ENCODE measurements at places on chromosomes 5 and 9. TPM values are rescaled to one million over a fixed set of nuclear protein-coding genes. Genes with fewer than 3 reads are reported as not detected.
A peak's percentile ranks its signal among the peaks of the same experiment; 100 is the strongest.

The GPSM1 gene
- total RNA-seq: 9.4 TPM

The SNCB gene
- not detected for total RNA-seq

DNA sequence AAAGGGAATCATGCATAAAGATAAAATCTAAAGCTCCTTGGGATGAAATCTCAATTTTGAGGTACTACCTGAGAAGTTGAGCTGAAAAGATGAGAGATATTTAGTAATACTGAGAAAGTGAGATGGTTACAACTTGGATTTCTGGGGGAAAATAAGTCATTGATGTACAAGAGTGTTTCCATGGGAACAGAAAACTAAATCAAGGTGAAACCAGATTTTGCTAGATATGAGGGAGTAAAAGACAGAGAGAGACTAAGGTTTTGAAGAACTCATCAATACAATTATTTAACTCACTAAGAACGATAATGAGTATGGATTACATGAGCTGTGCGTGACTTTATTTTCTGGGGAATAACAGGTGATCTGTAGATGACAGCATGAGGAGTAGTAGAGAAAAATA lies 10.2 kb upstream of the ST8SIA4 start:
- no peak for DNase-seq

GRCh38 chr9:14346231-14346791 lies 32.4 kb upstream of the NFIB start:
- no peak for DNase-seq

The PURA gene
- 42.8 TPM for total RNA-seq

- DNase-seq: no peak
These were observed 17.4 kb downstream of the C9orf153 start for GRCh38 chr9:86242071-86242470.

DNA sequence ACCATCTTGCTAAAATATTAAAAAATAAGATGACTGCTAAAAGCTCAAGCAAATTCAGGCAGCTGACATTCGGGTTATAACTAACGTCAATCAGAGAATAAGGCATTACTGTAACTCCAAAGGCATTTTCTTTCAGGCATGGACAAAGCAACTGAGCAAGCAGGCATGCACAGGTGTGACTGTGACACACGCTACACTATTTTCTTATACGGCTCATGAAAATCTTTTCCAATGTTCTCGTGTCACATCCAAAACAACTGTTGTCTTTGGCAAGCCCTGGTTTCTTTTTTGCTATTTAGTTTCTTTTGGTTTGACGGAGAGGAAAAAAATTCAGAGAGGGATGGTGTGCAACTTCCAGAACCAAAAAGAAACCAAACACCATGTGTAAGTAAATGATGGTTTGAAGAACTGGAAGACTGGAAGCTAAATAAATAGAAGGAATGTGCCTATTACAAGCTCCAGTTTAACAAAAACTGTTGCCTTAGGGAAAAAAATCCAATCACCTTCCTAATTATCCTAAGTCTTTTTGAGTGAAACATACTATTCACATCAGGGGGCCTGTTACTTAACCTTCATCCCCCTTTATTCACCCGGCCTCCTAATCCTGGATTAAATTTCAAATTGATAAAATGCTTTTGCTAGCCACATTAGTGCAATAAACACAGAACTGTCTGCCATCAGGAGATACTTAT lies 277.6 kb downstream of the PSAT1 start:
- no peak for DNase-seq

DNA sequence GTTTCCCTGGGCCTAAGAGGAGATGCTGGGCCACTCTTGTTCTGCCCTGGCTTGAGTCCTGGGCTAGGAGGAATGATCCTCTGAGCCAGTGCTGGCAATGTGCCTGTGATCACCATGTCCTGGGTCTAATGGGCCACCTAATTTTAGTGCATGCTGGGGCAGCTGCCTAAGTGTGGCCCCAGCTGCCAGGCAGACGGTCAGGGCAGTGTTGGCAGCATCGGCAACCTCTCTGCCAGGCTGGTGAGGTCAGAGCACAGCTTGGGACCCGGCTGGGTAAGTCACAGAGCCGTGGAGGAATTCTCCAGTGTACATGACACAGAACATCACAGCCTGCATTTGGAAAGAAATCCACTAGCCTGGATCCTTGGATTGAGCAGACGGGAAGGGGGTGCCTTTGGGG lies 21.4 kb upstream of the PITX1 start:
- no peak for DNase-seq

The C1QTNF3 gene
- total RNA-seq: 20.5 TPM

DNA sequence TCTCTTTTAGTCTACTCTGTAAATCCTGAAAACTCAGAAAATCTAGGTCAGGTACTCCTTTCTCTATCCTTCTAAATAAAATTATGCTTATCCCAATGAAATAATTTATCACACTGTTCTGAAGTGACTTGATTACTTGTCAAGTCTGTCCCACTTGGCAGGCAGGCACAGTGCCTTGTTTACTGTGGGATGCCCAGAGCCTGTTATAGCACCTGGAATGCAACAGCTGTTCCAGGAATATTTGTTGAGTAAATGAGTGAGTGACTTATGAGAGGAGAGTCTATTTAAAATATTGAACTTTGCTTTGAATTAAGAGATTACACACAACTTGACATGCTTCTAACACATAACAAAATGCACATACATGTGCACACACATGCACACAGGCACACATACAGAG lies 130.0 kb downstream of the MPDZ start:
- no peak for DNase-seq

GRCh38 chr9:93058355-93059010 lies at the start of gene SUSD3:
Gene SUSD3 (plus strand): TSS chr9:93058701. CDS start chr9:93058743, 42 bp downstream.
- peak; percentile 83 for DNase-seq

DNA sequence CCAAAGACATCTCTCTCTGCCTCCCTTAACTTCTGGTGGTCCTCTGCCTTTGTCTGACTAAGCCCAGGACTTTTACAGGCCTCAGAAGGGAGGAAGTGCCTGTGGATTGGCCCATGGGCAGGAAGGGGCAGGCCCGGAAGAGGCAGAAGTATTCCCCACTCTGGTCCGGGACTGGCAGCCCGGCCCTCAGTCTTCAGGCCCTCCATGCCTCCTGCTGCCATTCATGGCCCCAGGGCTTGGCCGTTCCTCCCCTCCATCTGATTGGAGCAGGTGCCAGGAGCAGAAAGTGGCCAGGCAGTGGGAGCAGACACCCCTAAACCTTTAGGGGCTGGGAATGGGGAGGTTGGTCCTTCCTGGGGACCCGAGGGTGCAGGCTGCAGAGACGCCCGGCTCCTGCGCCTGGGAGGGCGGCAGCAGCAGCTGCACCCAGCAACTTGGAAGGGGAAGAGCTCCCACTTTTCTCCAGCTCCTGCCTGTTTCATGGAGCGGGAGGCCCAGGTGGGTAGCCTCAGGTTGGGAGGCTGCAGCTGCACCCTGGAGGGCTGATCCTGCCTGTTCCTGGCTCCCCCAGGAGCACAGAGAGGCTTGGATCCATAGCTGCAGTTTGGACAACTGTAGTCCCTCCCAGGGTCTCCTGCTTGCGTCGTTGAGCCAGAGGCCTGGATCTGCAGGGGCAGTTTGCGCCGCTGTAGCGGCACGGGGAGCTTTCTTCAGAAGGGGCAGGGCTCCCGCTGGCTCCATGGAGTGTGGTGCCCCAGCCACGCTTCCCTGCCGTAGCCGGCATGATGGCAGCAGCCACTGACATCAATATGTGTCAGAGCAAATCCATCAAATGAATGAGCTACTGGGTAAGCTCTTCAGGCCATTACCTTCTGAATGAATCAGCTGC lies 661.5 kb upstream of the NUDT12 start:
- DNase-seq: no peak

DNA sequence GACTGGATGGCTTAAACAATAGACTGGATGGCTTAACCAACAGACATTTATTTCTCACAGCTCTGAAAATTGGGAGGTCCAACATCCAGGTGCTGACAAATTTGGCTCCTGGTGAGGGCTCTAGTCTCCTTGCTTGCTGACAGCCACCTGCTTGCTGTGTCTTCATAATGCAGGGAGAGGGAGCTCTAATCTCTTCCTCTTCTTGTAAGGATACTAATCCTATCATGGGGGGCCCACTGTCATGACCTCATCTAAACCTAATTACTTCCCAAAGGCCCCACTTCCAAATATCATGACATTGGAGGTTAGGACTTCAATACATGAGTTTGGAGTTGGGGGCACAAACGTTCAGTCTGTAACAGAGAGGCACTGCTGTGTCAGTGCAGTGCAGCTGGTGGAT lies 26.4 kb downstream of the FOXD1 start:
- no peak for DNase-seq

GRCh38 chr9:76758476-76758875 lies 5.8 kb upstream of the PCA3 start:
- no peak for DNase-seq

- DNase-seq: peak; percentile 49
These were observed 23.1 kb upstream of the SH3PXD2B start for GRCh38 chr5:172477466-172477865.

The BARHL1 gene
- total RNA-seq: not detected

DNA sequence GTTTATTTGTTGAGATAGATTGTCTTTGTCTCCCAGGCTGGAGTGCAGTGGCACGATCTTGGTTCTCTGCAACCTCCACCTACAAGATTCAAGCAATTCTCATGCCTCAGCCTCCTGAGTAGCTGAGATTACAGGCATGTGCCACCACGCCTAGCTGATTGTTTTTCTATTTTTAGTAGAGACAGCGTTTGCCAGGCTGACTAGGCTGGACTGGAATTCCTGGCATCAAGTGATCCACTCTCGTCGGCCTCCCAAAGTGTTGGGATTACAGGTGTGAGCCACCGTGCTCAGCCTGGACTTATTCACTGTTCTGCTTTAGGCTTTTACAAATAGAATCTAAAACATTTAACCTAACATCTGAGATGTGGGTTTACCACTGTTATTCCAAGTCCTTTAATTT lies 91.3 kb downstream of the COMMD10 start:
- DNase-seq: no peak

DNA sequence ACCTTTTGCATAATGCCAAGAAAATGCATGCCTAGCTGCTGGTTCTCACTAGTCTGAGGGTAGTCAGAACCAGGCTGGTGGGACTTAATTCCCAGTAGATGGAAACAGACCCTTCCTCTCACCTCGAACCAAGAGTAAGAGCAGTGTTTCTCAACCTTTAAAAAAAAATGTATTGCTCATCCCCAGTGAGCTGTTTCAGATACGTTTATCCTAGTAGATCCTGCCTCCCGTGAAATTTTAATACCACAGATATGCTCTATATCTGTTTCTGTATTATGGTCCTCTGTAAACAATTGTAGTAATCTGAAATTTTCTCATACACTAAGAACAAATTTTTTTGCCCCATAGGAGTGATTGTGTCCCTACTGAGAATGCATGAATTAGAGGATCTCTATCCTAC lies 86.2 kb downstream of the TEK start:
- DNase-seq: no peak

- no peak for DNase-seq
These were observed 181.2 kb downstream of the GLIS3 start for GRCh38 chr9:4118666-4119065.

The GLIPR2 gene
- total RNA-seq: 57.3 TPM

DNA sequence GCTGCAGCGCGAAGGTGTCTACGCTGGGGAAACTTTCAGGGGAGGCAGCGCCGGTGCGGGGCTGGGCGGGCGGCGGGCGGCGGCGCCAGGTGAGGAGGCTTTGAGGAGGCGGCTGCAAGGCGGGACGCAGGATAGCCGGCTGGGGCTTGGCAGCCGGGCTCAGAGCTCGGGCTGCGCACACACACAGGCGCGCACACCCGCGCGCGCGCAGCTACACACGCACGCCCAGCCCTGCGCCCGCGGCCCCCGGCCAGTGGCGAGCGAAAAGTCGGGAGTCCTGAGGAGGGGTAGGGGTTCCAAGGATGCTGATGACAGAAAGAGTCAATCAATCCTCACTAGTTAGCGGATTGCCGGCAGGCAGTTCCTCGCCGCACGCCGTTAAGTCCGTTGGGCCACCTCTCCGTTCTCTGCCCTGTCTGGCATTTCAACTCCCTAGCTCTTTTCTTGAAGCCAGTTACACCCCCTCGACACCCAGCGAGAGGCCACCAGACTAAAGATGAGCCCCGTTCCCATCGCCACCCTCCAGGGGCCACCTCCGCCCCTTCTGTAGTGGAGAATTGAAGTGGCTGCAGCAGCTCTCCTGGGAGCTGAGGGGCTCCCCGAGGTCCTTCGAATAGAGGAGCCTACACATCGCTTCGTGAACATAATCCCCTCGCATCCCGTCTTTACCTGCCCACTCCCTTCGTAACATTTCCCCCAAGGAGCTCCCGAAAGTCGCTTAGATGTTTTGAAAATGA lies 1640.3 kb upstream of the C9orf72 start:
- DNase-seq: no peak

The GMCL2 gene
- total RNA-seq: not detected

DNA sequence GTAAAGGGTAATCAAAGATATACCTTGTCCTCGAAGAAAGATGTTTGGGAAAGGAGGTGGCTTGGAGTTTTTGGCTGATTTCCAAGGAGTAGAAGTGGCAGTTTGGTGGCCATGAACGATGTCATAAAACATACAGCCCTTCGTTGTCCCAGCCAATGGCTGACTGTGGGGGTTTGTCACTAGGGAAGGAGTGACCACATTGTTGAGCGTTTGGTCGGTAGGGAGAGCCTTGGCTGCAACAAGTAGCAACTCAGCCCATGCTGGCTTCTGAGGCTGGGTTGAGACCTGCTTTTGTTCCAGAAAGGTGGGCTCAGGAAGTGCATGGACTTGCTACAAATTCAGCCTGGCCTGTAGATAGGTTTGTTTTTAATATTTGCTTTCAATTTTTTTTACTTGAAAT lies 128.3 kb downstream of the BOD1 start:
- no peak for DNase-seq

The IQGAP2 gene
- total RNA-seq: 15.0 TPM

DNA sequence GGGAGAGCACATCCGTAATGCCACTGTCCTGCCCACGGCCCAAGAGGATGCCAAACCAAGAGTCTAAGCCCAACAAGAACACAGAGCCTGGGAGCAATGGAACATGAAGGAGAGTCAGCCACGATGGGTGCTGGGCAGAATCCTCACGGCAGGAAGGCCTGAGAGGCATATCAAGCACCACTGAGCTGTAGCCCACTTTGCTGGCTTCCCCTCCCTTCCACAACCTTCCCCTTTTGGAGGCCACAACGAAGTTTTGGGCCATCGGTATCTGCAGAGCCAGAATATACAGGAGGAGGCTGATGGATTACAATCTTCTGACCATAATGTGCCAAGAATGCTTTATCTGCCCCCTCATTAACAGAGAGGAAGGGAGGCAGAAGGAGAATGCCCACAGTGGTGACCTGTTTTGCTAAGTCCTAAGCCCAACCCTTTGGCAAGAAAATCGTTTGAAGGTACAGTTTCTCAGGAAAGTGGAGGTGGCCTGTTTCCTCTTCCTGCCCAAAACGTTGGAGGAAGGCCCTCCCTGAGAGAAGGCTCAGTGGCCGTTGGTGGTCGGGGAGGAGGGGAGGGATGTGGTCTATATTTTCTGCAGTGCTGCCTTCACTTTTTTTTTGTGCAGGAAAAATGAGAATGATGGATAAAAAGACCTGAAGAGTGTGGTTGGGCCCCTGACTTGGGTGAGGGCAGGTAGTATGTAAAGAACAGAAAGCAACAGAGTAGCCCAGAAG lies 26.2 kb downstream of the MACROH2A1 start:
- DNase-seq: no peak

The MUSK gene
- 9.7 TPM for total RNA-seq

DNA sequence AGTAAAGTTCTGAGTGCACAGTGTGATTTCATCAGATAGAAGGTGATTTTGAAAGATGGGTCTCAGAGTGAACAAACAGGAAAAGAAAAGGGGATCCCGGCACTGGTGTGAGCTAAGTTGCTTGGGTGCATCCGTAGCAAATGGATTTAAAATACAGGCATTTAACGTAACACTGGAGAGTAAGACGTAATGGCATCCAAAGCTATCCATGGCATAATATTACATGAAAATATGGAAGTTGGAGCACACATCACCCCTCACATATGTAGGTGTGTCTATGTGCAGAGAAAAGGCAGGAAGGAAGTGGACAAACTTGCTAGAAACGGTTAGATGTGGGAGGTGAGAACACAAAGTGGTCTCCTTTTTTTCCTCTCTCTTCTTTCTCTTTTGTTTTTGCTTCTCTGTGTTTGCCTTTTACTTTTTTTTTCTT lies 38.2 kb upstream of the SEMA4D start:
- no peak for DNase-seq
